ENCODE measurements at places on chromosomes 3 and 15.

DNA sequence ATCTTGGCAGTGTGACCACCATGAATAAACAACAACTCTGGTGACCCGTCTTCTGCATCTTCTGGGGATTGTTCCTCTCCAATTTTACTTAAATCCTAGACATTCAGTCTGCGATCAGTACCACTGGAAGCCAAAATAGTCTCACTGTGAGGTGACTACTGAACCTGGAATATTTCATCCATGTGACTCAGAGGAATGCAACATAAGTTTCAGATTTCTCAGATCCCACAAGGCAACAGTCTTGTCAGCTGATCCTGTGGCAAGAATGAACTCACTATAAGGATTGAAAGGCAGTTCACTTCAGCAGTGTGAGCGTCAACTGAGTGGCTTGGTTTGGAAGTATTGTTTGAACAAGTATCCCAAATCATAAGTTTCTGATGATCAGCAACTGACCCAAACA lies 13.2 kb downstream of the NSUN3 start:
- H3K4me1 ChIP-seq: peaks cover 5% of the 10 kb centered on the region
- H3K36me3 ChIP-seq: peaks cover 43% of the 10 kb centered on the region
- H3K27ac ChIP-seq: no peak overlapping the region
- no peak for DNase-seq
- H3K4me3 ChIP-seq: no peak overlapping the region

- H3K27ac ChIP-seq: no peak overlapping the region
- H3K27me3 ChIP-seq: peaks cover 3% of the 10 kb centered on the region
- H3K36me3 ChIP-seq: no peaks in the 10 kb centered on the region
- H3K4me3 ChIP-seq: no peak overlapping the region
- DNase-seq: no peak
These were observed 20.9 kb downstream of the ALDH1L1 start for GRCh38 chr3:126159476-126159875.

DNA sequence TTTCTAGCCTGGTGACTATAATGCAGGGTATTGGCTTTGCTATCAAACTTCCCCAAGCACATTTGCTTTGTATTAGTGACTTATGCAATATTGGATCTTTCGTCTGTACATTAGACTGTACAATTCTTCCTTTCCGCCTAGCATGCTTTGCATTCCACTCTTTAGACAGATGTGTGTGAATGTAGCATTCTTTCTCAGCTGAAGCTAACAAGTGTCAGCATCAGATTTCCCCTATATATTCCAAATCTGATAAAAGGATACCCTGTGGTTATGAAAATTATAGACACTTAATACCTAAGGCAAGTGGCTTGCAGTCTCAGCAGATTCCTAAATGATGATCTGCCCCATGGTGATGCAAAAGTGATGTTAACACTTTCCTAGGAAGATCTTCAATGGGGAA lies 360.1 kb downstream of the CNTN4 start:
- no peak overlapping the region for H3K4me3 ChIP-seq
- no peaks in the 10 kb centered on the region for H3K4me1 ChIP-seq
- no peaks in the 10 kb centered on the region for H3K27me3 ChIP-seq
- H3K27ac ChIP-seq: no peak overlapping the region

DNA sequence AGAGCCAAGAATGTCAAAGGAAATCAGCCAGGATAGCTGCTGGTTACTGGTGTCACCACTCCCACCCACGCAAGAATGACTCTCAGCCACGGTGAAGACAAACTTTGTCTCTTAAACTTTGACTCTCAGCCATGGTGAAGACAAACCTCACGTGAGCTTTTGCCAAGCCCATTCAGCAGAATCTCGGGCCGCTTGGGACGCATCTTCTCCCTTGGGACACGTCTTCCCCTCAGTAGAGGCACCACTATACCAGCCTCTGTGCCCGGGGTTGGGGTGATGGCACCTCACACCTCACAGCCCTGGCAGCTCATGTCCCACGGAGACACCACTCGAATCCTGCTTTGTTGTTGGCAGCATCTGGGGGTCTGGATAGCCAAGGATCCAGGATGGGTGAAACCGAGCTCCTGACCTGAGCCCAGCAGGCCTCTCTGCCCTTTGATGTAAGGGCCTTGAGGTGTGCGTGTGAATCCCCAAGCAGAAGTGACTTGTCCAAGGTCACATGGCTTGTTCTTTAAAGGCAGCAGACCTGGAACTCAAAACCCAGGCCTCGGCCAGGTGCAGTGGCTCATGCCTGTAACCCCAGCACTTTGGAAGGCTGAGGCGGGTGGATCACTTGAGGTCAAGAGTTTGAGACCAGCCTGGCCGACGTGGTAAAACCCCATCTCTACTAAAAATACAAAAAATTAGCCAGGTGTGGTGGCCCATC lies 21.8 kb downstream of the RBPMS2 start:
- no peaks in the 10 kb centered on the region for H3K27me3 ChIP-seq
- no peak for DNase-seq
- no peak overlapping the region for H3K4me3 ChIP-seq
- no peaks in the 10 kb centered on the region for H3K4me1 ChIP-seq
- H3K36me3 ChIP-seq: peaks cover 3% of the 10 kb centered on the region

DNA sequence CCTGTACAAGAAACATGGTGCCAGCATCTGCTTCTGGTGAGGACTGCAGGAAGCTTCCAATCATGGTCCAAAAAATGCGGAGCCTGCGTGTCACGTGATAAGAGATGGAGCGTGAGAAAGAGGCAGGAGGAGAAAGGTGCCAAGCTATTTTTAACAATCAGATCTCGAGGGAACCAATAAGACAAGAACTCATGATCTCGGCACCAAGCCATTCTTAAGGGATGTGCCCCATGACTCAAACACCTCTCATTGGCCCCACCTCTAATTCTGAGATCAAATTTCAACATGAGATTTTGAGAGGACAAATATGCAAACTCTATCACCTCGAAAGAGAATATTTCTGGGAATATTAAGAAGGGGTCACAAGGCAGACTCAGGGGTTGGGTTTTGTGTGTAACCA lies 107.2 kb downstream of the PYDC2 start:
- H3K27me3 ChIP-seq: no peaks in the 10 kb centered on the region
- no peaks in the 10 kb centered on the region for H3K4me1 ChIP-seq
- H3K27ac ChIP-seq: no peak overlapping the region
- H3K36me3 ChIP-seq: no peaks in the 10 kb centered on the region
- H3K4me3 ChIP-seq: no peak overlapping the region
- DNase-seq: no peak

GRCh38 chr3:43298761-43299160 lies 12.4 kb downstream of the SNRK start:
- DNase-seq: no peak
- no peak overlapping the region for H3K27ac ChIP-seq
- no peak overlapping the region for H3K4me3 ChIP-seq

DNA sequence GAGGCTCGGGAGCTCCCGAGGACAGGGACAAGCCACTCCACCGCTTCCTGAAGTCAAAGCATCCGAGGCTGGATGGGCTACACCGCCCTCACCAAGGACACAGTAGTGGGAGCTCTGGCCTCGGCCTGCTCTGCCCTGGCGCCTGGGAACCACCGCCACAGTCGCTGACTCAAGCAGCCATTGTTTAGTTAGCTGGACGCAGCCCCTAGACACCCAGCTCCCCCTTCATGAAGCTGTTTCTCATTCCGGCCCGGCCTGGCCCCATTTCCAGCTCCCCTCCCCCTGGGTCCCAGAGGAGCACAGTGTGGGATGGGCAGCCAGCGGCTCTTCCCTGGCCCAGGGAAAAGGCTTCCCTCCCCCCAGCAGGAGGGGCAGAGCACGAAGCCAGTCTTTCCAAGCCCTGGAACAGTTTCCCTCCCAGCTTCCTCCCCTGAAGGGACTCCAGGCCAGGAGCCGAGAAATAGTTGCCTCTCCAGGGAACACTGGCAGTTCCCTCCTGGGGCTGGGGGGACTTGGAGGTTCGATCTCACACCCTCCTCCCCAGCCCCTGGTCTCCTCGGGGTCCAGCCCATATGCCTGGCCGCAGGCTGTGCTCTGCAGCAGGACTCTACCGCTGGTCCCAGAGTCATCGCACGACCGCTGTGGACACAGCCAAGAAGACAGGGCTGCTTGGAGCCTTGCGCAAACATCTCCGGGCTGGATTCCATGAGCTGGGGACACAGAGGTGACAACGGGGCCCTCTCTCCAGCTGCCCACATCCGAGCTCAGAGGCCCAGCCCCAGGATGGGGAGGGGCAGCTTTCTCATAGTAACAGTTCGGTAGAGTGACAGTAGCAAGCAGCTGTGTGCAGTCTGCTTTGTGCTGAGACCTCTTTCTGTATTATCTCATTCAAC lies 10.0 kb downstream of the PLXND1 start:
- no peaks in the 10 kb centered on the region for H3K36me3 ChIP-seq
- DNase-seq: no peak
- peaks cover 39% of the 10 kb centered on the region for H3K4me1 ChIP-seq

- H3K27ac ChIP-seq: no peak overlapping the region
- DNase-seq: no peak
- no peaks in the 10 kb centered on the region for H3K36me3 ChIP-seq
These were observed 38.5 kb downstream of the EPHB1 start for GRCh38 chr3:134833453-134834163.

GRCh38 chr15:99692825-99693224 lies 40.4 kb downstream of the LYSMD4 start:
- H3K4me1 ChIP-seq: no peaks in the 10 kb centered on the region
- H3K27ac ChIP-seq: no peak overlapping the region
- H3K4me3 ChIP-seq: no peak overlapping the region
- no peaks in the 10 kb centered on the region for H3K27me3 ChIP-seq

DNA sequence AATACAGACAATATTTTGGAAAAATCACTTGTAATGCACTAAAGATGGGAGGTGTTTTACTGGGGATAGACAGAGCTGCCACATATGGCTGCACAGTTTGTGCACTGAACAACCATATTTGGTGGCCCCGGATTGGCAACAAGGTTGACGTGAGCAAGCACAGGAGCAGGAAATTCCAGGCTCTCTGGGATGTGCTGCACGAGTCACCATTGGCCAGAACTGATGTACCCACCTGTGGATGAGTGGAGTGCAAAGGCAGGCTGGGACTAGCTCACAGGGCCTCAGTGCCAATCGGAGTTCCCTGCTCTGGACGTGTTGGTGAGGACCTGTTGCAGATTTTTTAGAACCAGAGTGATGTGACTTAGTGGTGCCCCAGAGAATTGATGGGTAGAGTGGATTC lies 42.0 kb upstream of the SCAANT1 start:
- DNase-seq: no peak
- no peak overlapping the region for H3K4me3 ChIP-seq
- H3K4me1 ChIP-seq: peaks cover 51% of the 10 kb centered on the region
- no peaks in the 10 kb centered on the region for H3K27me3 ChIP-seq
- peaks cover 4% of the 10 kb centered on the region for H3K36me3 ChIP-seq
- peak overlapping the region; percentile 25 for H3K27ac ChIP-seq

DNA sequence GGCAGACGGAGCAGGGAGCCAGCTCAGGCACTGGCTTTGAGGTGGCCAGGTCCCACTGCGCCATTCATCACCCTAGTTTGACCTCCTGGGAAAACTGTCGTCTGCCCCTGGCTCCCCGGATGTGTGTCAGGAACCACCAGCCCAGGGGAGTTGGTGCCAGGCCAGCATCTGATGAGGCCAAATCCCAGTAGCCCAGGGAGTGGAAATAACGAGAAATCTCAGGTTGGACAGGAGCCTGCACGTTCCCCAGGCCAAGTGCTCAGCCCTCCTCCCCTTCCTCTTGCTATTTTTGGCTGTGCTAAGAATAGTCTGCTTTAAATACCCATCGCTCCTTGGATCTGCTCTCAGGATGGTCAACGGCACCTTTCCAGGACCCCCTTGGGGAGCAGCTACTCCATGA lies 93.1 kb upstream of the RPL32 start:
- no peak overlapping the region for H3K4me3 ChIP-seq
- no peak for DNase-seq
- H3K27me3 ChIP-seq: no peaks in the 10 kb centered on the region
- peaks cover 1% of the 10 kb centered on the region for H3K36me3 ChIP-seq

DNA sequence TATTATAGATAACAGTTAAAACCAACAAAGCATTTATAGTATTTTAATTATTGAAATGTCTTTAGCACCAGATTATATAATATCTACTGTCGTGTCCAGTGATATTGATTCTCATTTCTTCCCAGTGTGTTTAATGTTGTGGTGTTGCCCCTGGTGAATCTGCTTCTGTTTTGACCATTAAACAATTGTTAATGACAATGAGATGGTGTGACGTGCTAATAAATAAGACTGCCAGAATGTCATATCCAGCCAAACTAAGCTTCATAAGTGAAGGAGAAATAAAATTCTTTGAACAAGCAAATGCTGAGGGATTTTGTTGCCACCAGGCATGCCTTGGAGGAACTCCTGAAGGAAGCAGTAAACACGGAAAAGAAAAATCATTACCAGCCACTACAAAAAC lies 480.0 kb upstream of the ROBO1 start:
- no peak for DNase-seq
- no peaks in the 10 kb centered on the region for H3K27me3 ChIP-seq
- no peaks in the 10 kb centered on the region for H3K4me1 ChIP-seq
- no peak overlapping the region for H3K27ac ChIP-seq

- no peaks in the 10 kb centered on the region for H3K27me3 ChIP-seq
- no peak overlapping the region for H3K27ac ChIP-seq
- DNase-seq: no peak
These were observed 28.5 kb downstream of the LINS1 start for GRCh38 chr15:100573526-100573925.

DNA sequence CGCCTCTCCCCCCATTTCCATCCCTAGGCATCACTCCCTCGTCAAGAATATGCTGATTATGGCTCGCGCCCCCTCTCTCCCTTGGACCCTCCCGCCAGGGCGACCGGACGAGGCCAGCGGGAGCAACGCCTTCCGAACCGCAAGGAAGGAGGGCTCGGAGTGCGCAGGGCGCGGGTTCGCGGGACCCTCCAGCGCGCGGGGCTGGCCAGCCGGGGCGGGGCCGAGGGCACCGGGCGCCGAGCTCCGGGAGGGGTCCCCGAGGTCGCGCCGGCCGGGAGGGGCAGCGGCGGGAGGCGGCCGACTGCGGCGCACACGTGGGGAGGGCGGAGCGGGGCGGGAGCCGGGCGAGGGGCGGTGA lies 483 bp downstream of the EHD4 start:
- peak overlapping the region; percentile 91 for H3K4me3 ChIP-seq
- peak overlapping the region; percentile 97 for H3K27ac ChIP-seq
- peaks cover 19% of the 10 kb centered on the region for H3K4me1 ChIP-seq
- H3K27me3 ChIP-seq: peaks cover 4% of the 10 kb centered on the region

DNA sequence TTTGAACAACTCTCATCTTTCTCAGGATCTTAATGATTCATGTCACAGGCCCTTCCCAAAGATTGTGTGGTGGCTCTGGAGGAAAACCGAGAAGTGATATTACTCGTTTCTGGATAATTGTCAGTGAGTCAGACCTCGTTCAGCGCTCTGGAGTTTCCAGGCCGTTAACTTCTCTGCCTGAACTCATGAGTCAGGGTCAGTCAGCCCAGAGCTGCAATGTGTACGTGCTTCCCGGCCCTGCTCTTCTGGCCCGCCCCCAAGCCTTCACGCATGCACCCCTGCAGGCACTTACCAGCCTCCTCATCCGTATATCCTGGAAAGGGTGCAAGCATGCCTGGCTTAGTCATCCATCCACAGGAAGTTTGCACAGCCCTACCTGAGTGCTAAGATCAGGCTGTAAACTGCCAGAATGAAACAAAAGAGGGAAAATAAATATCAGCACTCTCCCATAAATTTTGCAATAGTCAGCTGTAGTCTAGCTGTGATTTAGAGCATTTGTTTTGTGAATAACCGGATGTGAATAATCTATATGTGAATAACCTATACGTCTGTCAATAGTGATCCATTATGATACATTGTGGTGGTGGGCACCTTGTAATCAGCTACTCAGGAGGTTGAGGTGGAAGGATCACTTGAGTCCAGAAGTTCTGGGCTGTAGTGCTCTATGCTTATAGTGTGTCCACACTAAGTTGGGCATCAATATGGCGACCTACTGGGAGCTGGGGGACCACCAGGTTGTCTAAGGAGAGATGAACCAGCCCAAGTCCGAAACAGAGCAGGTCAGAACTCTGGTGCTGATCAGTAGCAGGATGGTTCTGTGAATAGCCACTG lies 35.3 kb upstream of the SEMA4B start:
- no peaks in the 10 kb centered on the region for H3K36me3 ChIP-seq
- H3K27me3 ChIP-seq: no peaks in the 10 kb centered on the region
- H3K4me1 ChIP-seq: peaks cover 9% of the 10 kb centered on the region
- H3K4me3 ChIP-seq: no peak overlapping the region
- peak overlapping the region; percentile 64 for H3K27ac ChIP-seq
